ENCODE measurements at places on chromosomes 12 and 14.

- no peak for DNase-seq
These were observed 139.4 kb upstream of the CNTN1 start for GRCh38 chr12:40552868-40553267.

GRCh38 chr14:105292826-105293711 is 7.7 kb downstream of the BRF1 start:
- DNase-seq: no peak

DNA sequence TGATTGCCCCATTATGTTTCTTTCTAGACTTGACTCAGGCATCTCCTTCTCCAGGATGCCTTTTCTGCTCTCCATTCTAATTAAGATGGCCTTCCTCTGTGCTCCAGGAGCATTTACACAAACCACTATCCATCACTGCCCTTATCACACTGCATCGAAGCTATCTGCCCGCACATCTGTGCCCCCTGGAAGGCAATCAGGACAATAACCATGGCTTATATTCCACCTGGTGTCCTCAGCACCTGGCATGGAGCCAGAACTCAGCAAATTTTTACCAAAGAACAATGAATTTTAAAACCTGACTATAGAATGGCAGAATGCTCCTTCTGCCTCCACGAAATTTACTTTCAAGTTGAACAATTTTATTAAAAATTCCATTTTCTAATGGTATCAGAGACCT is 465.8 kb downstream of the APAF1 start:
- no peak for DNase-seq

GRCh38 chr12:132739600-132740312 is 21.9 kb downstream of the ANKLE2 start:
- no peak for DNase-seq

GRCh38 chr12:32000373-32001005 is 41.3 kb downstream of the RESF1 start:
- no peak for DNase-seq

DNA sequence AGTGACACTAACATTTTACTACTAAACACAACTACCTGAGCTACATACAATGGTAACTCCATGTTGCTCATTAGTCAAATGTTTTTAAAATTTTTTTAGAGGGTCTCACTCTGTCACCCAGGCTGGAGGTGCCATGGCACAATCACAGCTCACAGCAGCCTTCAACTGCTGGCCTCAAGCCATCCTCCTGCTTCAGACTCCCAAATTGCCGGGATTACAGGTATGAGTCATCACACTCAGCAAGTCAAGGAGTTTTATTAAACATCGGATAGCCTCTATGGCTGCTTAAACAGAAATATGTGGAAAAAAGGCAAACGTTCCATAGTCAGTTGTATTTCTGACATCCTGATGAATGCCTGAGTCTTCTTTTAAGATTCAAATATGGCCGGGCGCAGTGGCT is 11.1 kb upstream of the NPFF start:
- no peak for DNase-seq

DNA sequence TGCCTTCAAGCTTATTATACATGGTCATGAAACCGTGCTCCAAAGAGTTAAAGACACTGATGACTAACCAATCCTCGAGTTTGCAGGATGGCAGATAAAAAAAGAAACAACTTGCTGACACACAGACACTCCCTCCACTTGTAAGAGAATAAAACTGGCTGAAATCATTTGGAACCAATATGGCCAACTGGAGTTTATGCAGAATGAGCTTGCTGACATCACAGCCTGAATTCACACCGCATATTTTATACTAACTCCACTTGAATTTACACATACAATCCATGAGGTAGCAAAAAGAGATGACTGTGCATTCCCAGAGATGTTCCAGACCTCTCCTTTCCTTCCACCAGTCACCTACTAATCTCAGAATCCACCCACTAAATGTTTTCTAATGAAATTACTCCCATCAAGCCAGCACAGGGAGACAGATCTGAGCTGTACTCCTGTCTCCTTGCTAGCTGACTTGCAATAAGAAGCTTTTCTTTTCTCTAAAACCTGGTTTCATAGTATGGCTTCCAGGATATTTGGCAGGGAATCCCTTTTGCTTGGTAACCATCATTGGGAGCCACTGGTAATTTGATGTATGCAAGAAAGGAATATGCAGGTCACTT is 15.8 kb upstream of the PTPRR start:
- DNase-seq: no peak

DNA sequence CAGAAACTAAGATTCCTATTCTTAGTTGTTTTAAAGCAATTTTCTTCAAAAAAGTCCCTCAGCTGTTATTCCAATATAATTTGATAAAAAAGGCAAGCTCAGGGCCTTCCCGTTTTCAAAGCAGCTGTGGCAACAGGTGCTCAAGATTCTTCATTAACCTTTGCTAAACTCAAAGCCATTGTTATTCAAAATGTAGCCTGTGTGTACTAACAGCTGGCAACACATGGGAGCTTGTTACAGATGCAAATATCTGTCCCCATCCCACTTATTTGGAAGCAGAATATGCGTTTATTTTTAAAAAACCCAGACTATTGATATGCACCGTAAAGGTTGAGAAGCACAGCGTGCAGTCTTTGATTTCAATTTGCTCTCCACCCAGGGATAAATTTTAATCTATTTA is 210.4 kb upstream of the SYT10 start:
- DNase-seq: no peak

DNA sequence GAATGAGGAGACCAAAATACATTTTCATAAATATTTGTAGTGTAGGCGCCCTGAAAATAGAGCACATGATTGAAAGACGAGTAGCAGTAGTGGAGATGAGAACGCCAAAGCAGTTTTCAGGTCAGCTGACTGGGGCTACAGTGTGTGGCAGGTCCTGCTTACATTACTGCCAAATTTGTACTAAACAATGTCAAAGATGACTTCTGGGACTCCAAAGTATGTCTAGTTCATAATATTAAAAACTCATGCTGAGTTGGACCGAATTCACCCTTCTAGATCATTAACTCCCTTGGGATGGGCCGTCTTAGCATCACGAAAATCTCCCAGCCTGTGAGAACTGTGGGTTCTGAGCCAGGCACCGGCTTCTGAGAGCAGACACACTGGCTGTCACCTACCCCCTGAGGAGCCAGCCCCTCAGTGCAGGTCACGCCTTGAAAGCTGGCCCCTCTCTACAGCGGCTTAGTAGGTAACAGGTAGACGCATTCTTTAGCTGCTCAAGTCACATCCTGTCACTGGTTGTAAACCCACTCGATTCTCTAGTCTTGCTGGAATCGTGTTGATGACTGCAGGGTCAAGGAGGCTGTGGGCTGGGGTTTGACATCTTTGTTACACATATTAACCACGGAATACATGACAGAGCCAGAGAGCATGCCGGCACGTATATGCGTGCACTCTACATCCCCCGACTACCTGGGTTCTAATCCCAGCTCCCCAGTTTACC is 210.4 kb downstream of the ETV6 start:
- no peak for DNase-seq

DNA sequence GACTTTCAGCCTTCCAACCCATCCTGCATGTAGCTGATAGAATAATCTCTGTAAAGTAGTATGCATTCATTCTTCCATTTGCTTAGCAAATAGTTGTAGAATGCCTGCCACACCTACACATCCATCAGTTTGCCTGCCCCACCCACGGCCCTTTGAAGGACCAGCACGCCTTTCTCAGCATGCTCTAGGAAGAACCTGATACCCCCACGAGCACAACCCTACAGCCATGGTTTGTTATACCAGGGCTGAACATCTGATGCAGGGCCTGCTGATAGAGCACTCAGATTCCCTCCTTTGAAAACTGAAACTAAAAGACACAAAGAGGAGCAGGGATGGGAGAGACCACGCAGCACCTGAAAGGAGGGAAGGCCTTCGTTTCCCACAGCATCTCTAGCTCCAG is 205.1 kb downstream of the ANO2 start:
- no peak for DNase-seq

GRCh38 chr14:101254805-101255764 is 306.2 kb upstream of the DIO3 start:
- DNase-seq: no peak
